DMS79 treated with DMSO at 0.1 percent for 48 hours (cell line): ENCODE measurements at places on chromosomes 1 and 21.

DNA sequence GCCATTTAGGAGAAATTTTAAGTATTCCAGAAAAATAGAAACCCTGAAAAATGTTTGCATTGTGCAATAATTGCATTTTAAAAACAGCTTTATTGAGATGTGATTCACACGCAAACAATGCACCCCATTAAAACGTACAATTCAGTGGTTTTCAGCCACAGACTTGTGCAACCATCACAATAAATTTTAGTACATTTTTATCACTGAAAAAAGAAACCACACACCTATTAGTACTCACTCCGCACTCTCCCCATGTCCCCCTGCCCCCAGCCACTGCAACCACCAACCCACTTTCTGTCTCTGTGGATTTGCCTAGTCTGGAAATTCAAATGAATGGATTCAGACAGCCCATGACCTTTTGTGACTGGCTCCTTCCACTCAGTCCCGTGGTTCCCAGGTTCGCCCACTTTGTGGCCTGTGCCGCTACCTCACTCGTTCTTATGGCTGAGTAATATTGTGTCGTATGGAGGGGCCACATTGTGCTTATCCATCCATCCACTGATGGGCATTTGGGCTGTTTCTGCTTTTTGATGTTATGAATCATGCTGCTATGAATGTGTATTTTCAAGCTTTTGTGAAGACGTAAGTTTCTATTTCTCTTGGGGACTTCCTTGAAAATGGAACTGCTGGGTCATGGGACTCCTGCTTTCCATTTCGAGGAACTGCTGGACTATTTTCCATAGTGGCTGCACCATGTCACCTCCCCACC is 147.7 kb upstream of the ARHGEF16 start:
- no peak for DNase-seq

DNA sequence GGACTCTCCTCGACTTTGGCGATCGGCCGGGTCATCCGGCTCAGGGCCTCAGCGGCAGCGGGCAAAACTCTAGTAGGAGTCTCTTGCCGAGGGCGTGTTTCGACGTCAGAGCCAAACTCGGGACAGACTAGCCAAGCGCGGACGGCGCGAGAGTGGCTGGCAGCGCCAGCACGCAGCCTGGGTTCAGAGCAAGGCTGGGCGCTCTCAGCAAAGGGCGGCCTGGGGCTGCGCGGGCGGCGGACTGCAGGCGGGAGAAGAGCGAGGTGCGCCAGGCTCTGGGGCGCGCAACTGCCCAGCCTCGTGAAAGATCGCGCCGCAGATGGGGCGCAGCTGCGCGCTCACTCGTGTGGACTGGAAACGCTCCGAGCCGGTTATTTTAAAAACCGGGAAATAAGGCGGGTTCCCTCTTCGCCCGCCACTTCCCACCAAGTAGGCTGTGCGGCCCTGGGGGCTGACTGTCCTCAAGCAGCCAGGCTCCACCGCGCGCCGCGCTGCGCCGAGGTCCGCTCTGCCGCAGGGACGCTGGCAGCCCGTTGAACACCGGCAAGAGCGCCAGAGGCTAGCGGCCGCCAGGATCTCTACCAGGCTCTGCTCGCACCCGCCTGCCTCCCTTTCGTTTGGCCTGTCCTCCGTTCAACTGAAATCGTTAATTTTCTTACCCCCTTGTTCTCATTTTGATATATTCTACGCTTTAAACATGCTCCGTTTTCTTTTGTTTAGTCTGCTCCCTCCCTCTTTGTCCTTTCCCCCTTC is 2.4 kb downstream of the ALX3 start:
- no peak for DNase-seq

DNA sequence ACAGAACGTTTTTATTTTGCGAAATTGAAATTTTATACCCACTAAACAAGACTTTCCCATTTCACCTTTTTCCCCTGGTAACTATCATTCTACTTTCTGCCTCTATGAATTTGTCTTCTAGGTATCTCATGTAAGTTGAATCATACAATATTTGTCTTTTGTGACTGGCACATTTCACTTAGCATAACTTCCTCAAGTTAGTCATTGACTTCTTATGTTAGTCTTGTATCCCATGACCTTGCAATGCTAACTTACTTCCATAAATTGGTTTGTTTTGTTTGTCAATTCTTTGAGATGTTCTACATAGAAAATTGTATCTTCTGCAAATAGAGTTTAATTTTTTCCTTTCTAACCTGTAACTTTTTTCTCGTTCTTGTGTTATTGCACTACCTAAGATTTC is 26.9 kb downstream of the SH3BP5L start:
- DNase-seq = no peak

- DNase-seq = no peak
These were observed 27.0 kb upstream of the SDHB start for GRCh38 chr1:17080880-17081279.

DNA sequence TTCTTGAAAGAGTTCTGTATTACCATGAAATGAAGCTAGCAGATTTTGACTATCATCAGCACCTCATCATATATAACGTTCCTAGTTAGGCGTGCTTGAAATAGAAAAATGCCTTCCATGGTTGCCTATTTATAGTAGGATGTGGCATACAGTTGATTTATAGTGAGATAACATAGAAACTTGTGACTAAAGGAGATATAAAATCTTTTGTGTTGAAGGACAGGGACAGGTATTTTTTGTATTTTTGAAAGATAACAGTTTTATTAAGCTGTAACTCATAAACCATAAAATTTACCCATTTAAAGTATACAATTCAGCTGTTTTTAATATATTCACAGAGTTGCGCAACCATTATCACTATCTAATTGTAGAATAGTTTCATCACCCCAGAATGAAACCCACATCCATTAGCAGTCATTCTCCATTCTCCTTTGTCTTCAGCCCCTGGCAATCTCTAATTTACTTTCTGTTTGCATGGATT is 19.3 kb downstream of the SPEN start:
- no peak for DNase-seq

DNA sequence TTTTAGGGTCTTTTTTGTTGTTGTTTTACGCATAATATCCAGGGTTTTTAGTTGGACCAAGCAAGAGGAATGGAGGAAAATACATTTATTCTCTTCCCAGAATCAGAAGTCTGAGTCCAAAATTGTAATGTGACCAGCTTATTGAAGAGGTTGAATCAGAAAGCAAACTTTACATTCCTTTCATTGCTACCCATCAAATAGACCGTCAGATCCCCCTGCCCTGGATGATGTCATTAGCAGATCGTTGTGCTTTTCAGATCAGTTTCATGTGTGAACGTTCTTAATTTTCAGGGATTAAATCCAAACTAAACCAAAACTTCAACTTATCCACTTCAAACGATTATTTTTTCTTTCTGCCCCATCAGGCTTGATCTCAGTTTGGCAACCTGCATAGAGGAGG is 85.7 kb upstream of the NGF start:
- DNase-seq = no peak

GRCh38 chr21:38297871-38298270 is 41.1 kb downstream of the KCNJ15 start:
- no peak for DNase-seq

- no peak for DNase-seq
These were observed 15.7 kb downstream of the PEX14 start for GRCh38 chr1:10490286-10490970.

DNA sequence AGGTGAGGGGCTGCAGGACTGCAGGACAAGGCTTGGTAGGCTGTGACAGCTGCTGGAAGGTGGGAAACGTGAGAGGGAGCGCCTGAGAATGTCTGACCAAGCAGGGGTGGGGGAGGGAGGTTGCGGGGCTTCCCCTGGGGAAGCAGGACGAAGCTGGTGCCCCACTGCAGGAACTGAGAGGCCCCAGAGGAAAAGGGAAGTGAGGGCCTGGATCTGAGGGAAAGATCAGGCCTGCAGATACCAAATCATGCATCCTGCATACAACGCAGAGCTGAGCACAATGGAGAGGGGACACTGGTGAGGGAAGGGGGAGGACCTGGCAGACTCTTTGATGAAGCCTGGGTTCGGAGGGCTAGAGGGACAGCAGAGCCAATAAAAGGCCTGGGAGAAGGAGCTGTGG is 65.7 kb upstream of the BACE2 start:
- no peak for DNase-seq

DNA sequence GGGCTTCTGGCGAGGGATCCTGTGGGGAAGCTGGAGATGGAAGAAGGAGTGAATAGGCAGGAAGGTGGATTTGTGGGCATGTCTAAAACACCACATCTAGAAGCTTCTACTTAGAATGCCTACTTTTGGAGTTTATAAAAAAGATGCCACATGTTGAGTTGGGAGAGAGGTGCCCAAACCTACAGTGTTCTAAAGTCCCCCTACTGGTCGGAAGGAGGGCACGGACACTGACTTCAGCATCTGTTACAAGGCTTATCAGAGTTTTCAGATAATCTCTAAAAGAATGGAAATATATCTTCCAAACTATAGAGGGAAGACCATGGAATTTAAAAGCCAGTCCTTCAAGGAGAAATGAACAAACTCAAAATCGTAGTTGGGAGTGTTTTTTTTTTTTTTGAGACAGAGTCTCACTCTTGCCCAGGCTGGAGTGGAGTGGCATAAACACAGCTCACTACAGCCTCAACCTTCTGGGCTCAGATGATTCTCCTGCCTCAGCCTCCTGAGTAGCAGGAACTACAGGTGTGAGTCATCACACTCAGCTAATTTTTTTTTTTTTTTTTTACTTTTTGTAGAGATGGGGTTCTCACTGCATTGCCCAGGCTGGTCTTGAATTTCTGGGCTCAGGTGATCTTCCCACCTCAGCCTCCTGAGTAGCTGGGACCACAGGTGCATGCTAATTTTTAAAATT is 14.8 kb downstream of the IBA57 start:
- no peak for DNase-seq

DNA sequence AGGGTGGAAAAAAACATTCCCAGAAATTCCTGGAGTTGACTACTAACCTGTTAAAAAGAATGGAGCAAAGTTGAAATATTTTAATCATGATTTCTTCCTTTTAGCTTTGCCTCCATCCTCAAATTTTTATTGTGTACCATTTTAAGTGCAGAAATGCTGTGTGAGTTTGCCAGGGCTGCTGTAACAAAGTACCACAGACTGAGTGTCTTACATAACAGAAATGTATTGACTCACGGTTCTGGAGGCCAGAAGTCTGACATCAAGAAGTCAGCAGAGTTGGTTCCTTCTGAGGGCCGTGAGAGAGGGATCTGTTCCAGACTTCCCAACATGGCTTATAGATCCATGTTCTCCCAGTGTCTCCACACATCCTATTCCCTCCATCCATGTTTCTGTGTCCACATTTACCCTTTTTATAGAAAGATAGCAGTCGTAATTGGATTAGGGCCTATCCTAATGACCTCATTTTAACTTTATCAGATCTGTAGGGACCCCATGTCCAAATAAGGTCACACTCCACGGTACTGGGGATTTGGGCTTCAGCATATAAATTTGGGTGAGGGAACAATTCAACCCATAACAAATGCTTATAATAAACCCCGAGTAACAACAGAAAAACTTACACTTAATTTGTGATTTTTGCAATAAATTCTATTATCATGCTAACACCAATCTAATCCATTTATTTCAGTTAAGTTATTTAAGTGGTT is 12.7 kb downstream of the SNX7 start:
- DNase-seq = no peak

DNA sequence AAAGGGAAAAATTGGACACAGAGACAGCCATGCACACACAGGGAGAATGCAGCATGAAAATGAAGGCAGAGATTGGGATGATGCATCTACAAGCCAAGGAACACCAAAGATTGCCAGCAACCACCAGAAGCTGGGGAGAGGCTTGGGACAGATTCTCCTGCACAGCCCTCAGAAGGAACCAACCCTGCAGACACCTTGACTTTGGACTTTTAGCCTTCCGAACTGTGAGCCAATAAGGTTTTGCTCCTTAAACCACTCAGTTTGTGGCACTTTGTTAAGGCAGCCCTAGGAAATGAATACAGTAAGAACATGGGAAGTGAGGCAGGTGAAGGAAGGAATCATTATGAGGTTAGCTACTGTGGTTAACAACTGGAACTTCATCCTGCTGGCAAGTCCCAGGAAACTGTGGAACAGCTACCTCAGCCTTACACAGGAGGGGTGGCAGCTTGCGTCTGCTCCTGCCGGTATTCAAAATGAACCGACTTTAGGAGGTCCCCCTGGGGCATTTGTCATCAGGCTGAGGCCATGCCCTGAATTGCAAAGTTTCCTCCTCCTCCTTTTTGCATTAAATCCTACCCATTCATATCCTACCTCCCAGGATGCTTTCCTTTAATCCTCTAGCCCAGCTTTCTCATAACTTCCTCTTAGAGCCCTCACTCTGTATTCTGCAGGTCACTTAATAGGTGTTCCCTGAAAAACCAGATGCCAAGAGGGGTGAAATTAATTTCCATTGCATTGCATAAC is 15.4 kb downstream of the CD247 start:
- no peak for DNase-seq

DNA sequence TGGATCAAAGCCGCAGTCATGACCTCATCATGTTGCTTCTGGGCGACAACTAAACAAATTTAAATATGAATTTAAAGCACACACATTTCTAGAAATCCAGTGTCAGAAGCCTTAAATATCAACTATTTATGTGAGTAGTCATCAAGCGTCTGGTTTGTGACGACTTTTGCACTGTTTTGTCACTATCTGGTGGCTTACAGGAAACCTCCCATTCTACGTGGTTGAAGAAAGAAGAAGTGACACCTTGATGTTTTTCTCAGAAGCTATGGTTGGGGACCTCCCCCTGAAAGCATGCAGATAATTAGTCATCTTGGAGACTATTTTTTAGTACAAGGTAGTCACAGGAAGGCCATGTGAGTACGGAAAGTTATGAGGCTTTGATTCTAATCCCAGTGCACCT is 58.5 kb downstream of the TENT5C start:
- DNase-seq = no peak

DNA sequence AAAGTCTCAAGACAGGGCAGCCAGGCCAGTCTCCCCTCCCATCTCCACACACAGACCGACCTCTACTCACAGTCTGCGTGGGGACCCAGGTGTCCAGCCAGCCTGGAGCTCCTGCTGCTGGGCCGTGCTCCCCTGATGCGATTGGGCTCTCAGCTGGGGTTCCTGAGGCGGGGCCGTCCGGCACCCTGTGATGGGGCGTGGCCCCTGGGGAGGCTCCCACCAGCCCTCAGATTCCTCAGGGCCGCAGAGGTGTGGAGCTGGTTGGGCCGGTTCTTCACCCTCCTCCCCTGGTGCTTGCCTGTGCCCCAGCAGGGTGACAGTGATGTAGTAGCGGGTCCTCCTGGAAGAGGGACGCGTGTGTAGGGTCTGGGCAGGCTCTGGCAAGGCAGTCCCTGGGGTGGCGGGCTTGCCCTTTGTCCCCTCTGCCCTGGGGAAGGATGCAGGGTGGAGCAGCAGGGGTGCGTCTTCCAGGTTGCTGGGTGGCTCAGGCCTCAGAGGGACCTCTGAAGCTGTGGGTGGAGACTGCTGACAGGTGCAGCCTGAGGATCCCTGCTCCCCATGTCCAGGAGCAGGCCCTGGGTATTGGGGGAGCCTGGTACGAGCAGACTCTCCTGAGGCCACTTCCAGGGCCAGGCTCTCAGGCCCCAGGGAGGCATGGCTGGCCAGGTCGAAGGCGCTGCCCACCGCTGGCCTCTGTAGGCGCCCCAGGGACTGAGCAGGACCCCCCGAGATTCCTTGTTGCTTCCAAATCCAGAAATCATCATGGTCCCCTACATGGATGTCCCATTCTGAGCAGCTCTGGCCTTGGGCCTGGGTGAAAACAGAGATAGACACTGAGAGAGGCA is at the start of gene CRYBG2:
CRYBG2 (minus strand) TSS at position 155 of the 845 bp plus-strand sequence. CDS start 7,473 bp downstream, outside the sequence.
- no peak for DNase-seq

- no peak for DNase-seq
These were observed 25.2 kb downstream of the COA7 start for GRCh38 chr1:52672946-52673345.
